ENCODE measurements at places on chromosomes 2 and 18. TPM values are rescaled to one million over a fixed set of nuclear protein-coding genes. Genes with fewer than 3 reads are reported as not detected.

SLC30A3 gene
- 0.29 TPM for total RNA-seq

RUFY4 gene
- not detected for total RNA-seq

RASGRP3 gene
- total RNA-seq = 0.36 TPM

SOX11 gene
- 17.1 TPM for total RNA-seq

FOXD4L1 gene
- total RNA-seq = not detected

NPPC gene
- total RNA-seq = not detected

LRATD1 gene
- 14.1 TPM for total RNA-seq

LRRTM1 gene
- total RNA-seq = 2.0 TPM

ALPP gene
- not detected for total RNA-seq

TMEFF2 gene
- total RNA-seq = not detected

GRCh38 chr2:205834796-205835195 lies 152.5 kb downstream of the NRP2 start:
- DNase-seq = no peak

DNA sequence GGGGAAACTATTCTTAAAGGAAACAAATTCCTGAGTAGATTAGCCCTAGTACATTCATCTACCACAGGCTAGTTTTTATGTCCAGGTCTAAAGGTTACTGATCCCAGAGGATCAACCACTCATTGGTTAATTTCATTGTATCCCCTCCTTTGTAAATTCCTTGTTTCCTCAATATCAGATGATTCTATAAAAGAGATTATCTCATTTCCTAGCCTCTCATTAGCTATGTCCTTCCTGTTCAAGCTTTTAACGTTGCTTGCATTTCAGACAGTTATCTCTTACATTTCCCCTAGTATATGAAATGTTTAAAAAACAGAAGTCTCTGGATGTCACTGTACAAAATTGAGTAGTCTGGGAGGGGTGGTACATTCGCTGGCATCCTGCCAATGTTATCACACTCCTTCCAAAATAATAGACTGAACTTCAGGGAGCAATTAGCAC lies 24.2 kb upstream of the ARMC9 start:
- no peak for DNase-seq

DNA sequence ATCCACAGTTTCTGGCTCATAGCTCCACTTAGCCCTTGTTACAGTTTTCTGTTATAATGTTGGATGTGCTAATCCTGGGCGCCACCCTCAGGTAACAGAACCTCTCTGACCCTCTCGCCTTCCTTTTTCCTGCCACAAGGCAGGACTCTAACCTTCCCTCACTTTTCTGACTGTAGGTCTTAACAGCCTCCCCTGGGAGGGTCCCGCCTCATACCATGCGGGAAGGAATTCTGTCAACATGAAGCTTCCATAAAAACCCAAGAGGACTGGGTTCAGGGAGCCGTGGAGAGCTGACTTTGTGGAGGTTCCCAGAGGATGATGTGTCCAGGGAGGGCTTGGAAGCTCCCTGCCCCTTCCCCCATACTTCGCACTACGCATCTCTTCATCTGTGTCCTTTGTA lies 11.9 kb upstream of the RAB17 start:
- DNase-seq = no peak

GRCh38 chr2:201273330-201273983 lies 13.1 kb downstream of the CASP8 start:
- no peak for DNase-seq

DNA sequence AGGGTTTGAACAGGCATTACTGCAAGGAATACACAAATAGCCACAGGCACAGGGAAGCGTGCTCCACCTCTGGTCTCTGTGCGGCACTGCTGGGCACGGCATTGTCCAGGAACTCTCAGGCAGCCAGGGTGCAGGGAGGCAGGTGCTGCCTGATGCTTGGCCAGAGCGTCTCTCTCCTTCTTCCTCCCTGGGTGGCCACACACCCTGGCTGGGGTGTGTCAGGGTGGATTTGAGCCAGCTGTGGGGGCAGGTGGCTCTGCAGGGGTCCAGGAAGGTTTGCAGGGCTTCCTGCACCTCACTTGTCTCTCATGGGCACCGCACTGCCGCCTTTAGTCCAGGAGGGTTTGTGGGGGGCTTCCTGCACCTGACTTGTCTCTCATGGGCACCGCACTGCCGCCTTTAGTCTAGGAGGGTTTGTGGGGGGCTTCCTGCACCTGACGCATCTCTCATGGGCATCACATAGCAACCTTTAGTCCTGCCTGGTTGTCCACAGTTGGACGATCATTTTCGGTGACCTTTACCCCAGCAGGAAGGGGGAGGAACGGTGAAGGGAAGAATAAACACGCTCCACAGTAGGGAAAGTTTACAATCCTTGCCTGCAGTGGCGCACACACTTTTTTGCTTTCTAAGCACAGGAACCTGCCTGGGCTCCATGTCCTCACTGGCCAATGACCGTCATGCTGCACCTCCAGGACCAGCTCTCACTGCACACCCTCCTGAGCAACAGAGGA lies 332.9 kb downstream of the EIPR1 start:
- DNase-seq = no peak

DNA sequence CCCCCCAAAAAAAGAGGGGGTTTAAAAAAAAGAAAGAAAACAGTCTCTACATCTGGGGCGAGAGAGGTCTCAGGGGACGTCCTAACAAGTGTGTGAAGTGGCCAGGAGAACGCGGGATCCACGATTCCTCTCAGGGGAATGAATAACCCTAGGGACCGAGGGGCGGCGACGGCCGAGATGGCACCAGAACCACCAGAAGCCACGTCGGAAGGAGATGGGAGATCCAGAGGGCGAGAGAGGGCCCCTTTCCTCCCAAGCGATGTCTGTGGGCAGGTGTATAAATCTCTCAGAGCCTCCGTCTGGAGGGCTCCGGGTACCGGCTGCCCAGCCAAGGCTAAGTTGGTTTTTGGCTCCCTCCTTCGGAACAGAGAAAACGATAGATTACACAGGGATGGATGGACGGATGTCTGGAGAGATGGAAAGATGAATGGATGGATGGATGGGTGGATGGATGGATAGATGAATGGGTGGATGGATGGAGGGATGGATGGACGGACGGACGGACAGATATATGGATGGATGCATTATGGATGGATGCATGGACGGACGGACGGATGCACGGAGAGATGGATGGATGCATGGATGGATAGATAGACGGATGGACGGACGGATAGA lies 1.7 kb downstream of the EPHA4 start:
- DNase-seq = no peak

DNA sequence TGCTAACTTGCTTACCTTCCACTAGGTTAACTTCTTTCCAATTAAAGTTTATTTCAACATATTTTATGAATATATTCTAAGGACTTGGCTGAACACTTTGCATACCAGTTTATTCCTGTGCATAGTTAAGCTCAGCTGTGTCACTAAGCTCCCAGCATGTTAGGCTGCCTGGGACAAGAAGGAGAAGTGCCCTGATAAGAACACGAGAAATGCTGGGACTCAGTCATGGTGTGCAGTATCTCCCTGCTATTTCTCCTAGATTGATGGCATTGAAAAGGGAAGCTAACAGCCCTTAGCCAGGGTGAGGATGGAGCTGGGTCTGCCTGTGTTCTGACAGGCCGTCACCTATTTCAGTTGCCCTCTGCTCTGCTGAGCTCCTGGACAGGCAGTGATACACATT lies 164.3 kb downstream of the TRABD2A start:
- DNase-seq = no peak

DNA sequence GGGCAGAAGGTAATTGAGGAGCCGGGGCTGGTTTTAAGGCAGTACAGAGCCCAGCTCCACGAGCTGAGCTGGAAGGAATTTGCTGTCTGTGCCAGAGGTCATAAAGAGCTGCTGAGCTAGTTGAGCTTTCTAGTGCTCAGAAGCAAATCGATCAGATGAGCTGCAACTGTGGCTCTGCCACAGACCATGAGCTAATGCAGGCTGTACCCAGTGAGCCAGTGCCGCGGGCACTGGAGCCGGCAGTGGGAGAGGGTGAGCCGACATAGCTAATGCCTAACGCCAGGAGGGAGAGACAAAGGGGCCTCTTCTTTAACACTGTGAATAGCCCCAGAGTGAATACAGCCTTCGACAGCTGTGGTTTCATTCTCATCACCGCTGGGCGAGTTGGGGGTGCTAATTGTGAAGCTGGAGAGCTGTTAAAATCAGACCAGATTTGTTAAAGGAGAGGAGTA lies 410.1 kb upstream of the TCF4 start:
- no peak for DNase-seq

GRCh38 chr2:17271416-17271815 lies 246.8 kb downstream of the RAD51AP2 start:
- no peak for DNase-seq

DNA sequence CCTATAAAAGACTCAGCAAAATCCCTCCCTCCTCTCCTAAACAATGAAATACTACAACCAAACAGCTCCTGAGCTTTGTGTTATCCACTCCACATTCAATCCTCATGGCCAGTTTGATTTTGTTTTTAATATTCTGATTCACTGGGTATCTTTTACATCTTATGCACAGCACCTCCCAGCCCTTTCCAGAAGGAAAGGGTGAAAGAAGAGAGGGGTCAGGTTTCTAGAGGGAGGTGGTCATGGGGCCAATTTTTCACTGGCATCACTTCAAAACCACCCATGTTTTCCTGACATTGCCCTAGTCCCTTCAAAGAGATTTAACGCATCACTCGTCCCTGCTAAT lies 315.6 kb downstream of the LPIN1 start:
- no peak for DNase-seq

DNA sequence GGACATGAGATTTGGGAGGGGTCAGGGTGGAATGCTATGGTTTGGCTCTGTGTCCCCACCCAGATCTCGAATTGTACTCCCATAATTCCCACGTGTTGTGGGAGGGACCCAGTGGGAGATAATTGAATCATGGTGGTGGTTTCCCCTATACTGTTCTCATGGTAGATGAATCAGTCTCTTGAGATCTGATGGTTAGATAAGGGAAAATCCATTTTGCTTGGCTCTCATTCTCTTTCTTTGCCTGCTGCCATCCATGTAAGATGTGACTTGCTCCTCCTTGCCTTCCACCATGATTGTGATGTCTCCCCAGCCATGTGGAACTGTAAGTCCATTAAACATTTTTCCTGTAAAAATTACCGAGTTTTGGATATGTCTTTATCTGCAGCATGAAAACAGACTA lies 80.9 kb upstream of the GALNT5 start:
- DNase-seq = no peak

DNA sequence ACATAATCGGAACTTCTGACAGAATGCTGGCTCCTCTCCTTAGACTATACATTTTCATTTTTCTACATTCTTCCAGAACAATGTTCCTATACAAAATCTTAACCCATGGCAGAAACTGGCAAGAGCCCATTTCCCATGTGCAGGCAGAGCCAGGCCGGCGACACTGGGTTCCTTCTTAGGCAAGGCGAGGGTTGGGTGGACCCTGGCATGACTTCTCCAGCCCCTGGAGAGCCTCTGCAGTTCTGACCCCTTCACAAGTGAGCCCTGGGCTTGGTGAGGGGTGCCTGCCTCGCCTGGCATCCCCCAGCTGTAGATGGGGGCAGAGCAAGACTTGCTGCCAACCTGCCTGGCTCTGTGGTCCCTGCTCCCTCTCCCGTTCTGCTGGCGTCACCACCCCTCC lies 5.0 kb downstream of the GYPC start:
- DNase-seq = no peak

DNA sequence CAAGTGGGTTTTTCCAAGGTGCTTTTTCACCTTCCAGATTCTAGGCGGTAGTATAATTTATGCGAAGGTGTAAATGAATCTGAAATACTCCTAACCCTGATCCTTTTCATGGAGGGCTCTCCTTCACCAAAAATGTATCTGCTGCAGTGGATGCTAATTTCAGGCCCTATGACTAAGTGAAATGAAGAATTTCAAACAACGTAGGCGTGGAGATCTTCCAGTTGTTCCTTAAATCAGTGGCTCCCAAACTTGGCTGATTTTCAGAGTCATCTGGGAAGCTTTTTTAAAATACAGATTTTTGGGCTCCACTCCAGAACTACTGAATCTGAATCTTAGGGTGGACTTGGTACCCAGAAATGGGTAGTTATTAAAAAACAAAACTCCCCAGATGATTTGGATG lies 5.5 kb downstream of the GCKR start:
- DNase-seq = no peak

- no peak for DNase-seq
These were observed 542.8 kb downstream of the DSC3 start for GRCh38 chr18:30499721-30500120.

GRCh38 chr2:33029459-33029858 lies 82.7 kb downstream of the LTBP1 start:
- no peak for DNase-seq

GRCh38 chr2:76157531-76157930 lies 446.8 kb upstream of the GCFC2 start:
- DNase-seq = no peak

- no peak for DNase-seq
These were observed 12.1 kb downstream of the MAP4K3 start for GRCh38 chr2:39424951-39425350.

Measured in epithelial cell of proximal tubule (primary cell).